ENCODE measurements at places on chromosomes 7 and 10. TPM values are rescaled to one million over a fixed set of nuclear protein-coding genes. Genes with fewer than 3 reads are reported as not detected.

The BMPER gene
- 34.0 TPM for total RNA-seq

The CCDC136 gene
- 11.4 TPM for total RNA-seq

The SLC13A1 gene
- total RNA-seq: not detected

The PVRIG gene
- not detected for total RNA-seq

The NPC1L1 gene
- total RNA-seq: not detected

The ITGB1 gene
- total RNA-seq: 6,077 TPM

The FAM237B gene
- total RNA-seq: not detected

The HOXA2 gene
- total RNA-seq: 0.30 TPM

The ARHGAP21 gene
- total RNA-seq: 69.2 TPM

The OR2AE1 gene
- not detected for total RNA-seq

The LEP gene
- total RNA-seq: not detected

The LRRC18 gene
- total RNA-seq: not detected

The TEX47 gene
- total RNA-seq: not detected

The EEF1AKMT2 gene
- 22.2 TPM for total RNA-seq

The MMD2 gene
- total RNA-seq: not detected

The INA gene
- 0.30 TPM for total RNA-seq

The ZNF853 gene
- total RNA-seq: 5.3 TPM

The OAT gene
- total RNA-seq: 204 TPM

The LIPJ gene
- not detected for total RNA-seq

The PIK3AP1 gene
- 0.89 TPM for total RNA-seq

The STAM gene
- total RNA-seq: 22.3 TPM

The PNLIPRP1 gene
- total RNA-seq: not detected

The ELFN1 gene
- total RNA-seq: 0.74 TPM

The HOXA11 gene
- 13.2 TPM for total RNA-seq

The FGFR2 gene
- total RNA-seq: 9.2 TPM

The DPP6 gene
- total RNA-seq: not detected

The C10orf143 gene
- 0.32 TPM for total RNA-seq

The ZNF736 gene
- total RNA-seq: 10.5 TPM

Data from smooth muscle cell of the umbilical artery (primary cell).